H54 (cell line): ENCODE measurements at places on chromosomes 13 and 19.

DNA sequence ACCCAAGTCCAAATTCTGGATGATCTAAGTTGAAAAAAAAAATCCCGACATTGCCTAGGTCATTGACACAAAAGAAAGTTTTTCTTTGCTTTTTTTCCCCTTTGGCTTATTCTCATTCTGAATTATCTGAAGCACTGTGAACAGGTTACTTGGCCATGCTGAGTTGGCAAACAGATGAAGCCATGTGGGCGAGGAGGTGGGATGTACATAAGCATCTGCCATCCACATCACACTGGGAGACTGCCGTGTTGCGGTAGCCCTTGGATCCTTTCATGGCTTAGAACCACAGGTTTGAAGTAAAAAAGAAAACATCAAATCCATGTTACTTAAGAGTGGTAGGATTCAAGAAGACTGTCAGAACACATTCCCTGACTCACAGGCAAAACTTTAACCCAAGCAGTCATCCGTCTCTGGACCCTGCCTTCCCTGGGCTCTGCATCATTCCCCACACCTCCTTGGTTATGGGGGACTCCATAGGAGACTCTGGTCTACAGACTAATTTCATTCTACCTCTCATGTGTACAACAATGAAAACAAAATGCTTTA is 242.5 kb upstream of the SERP2 start:
- DNase-seq = no peak

- peak; percentile 49 for DNase-seq
Observed at GRCh38 chr13:102799426-102800144, 666 bp downstream of the BIVM start.

DNA sequence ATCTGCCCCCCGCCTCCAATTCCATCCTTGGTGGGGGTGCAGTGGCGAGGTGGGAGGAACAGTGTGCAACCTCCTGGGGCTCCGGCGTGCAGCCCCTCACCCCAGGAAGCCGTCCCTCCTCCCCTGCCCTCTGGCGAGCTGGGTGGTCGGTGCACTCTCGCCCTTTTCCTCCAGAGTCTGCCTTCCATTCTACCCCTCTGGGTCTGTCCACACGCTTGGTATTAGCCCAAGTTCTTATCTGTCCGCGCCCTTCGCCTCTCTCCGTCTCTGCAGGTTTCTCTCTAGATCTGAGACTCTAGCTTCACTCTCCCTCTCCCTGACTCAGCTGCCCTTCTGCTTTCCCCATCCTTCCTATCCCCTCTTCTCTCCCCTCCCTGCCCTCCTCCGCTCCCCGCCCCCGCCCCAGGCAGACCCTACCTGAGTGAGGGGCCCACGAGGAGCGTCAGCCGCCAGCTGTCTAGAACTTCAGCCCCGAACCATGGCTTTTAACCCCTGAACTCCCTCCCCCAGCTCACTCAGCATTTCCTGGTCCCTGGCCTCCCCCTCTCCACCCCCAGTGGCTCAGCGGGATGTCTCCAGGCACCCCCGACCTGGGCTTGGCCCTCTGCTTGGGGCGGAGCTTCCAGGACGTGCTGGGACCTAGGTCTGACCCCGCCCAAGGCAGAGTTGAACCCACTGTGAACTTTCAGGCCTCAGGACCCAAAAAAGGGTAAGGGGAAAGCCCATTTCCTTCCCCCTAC is 499 bp upstream of the KLK13 start:
- DNase-seq = no peak

DNA sequence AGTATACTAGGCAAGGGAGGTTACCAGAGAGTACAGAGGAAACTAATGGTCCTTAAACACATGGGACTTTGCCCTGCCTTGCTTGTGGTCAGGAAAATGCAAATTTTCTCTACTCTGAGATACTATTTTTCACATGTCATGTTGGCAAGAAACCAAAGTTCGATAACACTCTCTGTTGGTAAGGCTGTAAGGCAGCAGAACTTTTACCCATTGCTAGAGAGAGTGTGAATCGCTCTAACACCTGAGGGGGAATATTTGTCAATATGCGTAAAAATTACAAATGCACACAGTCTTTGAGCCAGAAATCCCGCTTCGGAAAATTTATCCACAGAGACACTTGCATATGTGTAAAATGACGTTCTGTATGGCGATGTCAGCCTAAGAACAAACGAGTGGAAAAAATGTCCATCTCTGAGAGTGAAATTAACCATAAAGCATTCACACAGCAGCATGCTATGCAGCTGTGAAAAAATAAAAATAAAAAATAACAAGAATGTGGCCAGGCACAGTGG is 9.5 kb upstream of the RFX1 start:
- no peak for DNase-seq

- no peak for DNase-seq
Observed at GRCh38 chr13:46181840-46182490, at the start of gene LCP1. Gene LCP1 (minus strand): TSS chr13:46182177. CDS start chr13:46159662, 22,515 bp downstream.

GRCh38 chr19:4174213-4174894 is 8.0 kb downstream of the SIRT6 start:
- DNase-seq = no peak

GRCh38 chr13:113632706-113633484 is 25.1 kb downstream of the ATP4B start:
- DNase-seq = no peak

- DNase-seq = no peak
Observed at GRCh38 chr13:112331675-112332074, 44.5 kb upstream of the SPACA7 start.

- DNase-seq = no peak
Observed at GRCh38 chr19:2170987-2171348, 7.2 kb downstream of the DOT1L start.

DNA sequence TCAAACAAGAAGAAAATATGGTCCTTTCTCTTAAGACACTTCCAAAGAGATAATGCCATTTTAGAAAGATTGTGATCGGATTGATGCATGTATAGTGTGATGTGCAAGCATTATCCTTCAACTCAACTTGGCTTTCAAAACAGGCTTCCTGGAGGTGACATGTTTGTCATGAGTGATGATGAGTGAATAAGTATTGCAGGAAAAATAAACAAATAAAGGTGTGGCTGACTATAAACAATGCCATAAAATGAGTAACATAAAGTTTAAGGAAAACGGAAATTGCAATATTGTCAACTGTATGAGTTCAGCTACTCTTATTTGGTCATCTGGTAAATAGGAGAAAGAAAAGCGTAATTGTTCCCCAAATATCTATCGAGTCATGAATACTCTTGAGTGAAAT is 1283.7 kb downstream of the PCDH9 start:
- no peak for DNase-seq

DNA sequence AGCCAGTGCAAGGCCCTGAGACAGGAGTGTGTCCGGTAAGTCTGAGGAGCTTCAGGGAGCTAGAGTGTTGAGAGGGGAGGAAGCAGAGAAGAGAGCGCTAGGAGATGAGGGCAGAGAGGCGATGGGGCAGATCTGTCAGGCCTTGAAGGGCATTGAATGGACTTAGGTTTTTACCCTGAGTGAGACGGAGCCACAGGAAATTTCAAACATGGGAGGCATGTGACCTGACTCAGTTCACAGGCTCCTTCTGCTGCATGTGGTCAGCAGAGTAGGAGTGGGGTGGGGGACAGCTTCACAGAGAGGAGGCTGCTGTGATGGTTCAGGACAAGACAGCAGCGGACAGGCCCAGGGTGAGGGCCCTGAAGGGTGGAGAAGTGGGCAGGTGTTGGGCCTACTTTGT is 2.5 kb upstream of the FAM98C start:
- DNase-seq = no peak

DNA sequence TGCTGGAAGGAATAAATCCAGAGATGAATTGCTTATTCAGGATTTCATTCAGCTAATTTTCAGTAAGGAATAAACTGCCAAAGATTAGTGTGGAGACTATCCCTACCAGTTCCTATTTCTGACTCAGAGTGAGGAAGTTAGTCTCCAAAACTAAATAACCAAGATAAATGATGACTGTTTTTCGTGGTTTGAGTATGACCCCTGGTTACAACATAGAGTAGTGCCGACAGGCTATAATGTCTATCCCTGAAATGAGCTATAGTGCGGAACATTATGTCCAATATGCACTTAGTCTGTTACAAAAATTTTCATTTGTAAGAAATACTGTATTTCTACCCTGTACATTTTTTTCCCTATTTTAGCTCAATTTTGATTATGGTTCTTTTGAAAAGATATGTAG is 51.4 kb downstream of the NBEA start:
- DNase-seq = no peak

GRCh38 chr13:98839856-98840769 is 87.6 kb upstream of the SLC15A1 start:
- peak; percentile 82 for DNase-seq

DNA sequence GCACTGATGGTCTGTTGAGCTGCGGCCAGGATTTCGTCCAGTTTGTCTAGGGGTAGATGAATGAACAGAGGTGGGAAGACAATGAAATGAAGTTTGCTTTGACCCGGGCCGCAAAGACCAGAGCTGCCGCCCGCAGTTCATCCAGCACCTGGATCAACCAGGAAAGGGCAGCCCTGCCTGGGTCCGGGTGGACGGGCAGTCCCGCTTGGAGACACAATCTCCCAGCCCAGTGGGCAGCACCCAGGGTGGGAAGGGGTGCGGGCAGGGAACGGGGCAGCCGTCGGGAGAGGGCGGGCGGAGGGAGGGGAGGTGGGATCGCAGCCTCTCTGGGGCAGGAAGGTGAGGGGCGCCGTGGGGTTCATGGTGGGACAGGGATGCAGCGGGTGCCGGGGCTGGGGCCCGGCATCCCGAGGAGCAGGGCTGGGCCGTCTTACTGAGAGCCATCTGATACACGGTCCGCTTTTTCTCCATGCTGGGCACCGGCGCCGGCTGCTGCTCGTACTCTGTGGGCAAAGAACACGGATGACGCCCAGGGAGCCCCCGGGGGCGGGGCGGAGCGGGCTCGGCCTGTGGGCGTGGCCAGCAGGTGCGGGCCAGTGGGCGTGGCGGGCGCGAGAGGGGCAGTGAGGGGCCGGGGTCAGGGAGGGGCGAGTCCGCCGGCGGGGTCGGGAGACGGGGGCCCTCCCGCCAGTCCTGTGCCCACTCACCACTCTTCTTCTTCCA is 33.1 kb downstream of the SHANK1 start:
- DNase-seq = no peak

GRCh38 chr13:37918751-37919150 is 49.2 kb upstream of the TRPC4 start:
- no peak for DNase-seq

GRCh38 chr13:60016229-60016628 is 147.5 kb downstream of the DIAPH3 start:
- DNase-seq = no peak

DNA sequence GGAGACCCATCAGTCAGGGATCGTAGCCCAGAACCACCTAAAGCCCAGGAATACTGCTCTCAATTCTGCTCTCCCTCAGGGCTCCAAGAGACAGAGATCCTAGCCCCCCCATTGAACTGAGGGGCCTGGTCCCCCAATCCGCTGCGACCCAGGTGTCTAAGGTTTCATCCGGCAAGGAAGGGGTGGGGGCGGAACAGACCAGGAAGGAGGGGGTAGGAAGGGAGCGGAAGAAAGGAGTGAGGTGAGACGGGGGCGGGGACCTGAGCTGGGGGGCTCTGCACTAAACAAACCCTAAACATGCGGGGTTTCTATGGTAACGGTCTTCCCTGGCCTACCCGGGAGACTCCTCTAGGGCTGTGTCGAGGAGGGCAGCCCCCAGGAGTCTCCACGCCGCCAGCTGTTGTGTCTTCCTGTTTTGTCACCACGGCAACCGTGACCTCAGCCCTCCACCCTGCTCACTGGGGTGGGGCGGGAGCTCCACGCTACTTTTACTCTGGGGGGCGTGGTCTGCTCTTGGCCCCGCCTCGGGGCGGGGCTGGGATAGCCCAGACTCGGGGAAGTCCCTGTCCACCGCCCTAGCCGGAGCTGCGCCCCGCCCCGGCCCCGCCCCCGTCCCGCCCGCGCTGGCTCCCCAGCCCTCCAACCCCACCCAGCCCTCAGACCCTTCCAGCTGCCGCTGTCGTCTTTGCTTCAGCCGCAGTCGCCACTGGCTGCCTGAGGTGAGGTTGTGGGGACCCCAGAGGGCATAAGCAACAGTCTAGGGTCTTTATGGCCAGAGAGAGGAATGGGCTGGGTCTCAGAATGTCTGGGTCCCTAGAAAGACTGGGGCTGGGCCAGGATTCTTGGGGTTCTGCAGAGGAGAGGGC is at the start of gene MYADM:
TSS of gene MYADM (plus strand) at position 659 of the 866 bp plus-strand sequence. CDS start 5,647 bp downstream, outside the sequence.
- peak; percentile 100 for DNase-seq

DNA sequence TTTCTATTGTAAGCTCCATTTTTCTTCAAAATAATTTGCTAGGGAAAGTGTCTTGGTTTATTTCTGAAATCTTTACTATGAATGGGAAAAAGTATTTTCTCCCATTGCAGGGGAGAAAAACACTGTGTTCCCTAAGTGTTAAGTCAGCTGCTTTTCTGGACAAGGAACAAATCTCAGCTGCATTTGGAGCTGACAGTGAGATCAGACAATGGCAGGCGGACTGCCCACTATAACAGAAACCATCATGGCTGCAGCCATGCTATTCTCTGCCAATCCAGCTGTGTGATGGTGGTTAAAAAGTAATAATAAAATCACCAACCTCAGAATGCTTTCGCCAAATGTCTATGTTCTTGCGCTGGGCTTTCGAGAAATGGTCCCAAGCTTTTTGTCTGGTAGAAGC is 302.7 kb downstream of the DNAJC15 start:
- DNase-seq = no peak

DNA sequence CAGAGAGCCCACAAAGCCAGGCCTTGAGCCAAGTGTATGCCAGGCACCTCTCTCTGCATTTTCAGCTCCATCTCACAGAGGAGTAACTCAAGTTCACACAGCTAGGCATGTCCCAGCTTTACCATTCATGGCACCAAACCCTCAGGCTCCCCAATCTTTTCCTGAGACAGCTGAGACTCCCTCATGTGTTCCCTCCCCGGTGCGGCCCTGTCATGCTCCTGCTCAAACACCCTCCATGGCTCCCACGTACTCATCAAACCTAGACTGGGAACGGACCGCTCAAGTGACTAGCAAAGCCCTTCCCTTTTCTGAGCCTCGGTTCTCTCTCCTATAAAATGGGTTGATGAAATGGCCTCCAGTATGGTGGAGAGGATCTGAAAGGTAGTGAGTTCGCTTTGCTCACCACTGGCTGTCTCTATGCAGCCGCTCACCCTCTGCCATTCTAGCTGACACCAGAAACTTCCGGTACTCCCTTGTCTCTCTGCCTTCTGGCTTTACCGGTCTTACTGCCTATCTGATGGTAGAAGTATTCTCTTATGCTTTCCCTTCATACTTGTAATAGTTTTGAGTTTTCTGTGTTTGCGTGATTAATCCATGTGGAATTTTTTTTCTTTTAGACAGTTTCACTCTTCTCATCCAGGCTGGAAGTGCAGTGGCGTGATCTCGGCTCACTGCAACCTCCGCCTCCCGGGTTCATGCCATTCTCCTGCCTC is 7.8 kb upstream of the SLC44A2 start:
- peak; percentile 41 for DNase-seq

- DNase-seq = no peak
Observed at GRCh38 chr19:1004803-1005664, 4.8 kb downstream of the GRIN3B start.

DNA sequence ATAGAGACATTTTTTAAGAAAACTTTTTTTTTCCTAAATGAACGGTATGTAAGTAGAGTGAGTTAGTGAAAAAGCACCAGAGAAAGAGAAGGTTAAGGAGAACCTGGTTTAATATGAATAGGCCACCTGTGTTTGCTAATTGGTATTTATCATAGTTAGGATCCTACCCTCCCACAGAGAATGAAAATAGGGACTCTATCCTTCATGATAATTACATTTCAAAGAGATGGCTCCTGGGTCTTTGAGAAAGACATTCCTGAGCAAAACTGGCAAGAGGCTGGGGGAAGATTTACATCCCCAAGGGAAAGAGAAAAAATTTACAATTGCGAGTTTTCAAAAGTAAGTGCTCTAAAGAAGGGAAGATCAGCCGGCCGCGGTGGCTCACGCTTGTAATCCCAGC is 1284.5 kb downstream of the SLITRK1 start:
- DNase-seq = no peak
